Amniotic stem cell (primary cell): ENCODE measurements at places on chromosomes 11 and 22.
A peak's percentile ranks its signal among the peaks of the same experiment; 100 is the strongest.

DNA sequence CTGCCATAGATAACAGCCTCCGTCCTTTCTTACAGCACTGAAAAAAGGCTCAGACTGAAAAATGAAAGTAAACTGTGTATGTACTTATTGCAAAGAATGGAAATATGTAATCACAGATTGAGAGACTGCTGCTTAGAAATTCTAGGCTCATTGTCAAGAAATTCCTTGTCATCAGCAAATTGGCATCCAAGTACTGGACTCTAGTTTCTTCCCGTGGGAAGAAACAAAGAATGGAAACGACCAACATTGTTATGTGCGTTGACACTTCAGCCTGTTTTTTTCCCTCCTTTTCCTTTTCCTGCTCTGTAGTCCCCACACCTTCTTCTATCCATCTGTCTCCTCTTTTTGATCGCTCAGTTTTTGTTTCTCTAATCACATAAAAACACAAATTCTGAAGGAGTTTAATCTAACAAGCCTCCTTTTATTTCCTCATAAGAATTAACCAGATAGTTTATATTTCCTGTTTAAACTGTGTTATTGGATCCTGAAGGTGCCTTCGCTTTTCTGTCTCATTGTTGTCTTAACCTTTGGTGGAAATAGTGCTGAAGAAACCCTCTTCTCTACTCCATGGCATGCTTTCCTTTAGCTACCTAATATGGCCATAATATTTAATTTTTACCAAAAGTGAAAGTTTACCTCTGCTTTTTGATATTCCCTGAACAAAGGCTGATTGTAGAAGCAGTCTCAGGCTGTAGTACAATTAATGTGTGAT is 20.0 kb upstream of the CASP12 start:
- DNase-seq: peak; percentile 48

DNA sequence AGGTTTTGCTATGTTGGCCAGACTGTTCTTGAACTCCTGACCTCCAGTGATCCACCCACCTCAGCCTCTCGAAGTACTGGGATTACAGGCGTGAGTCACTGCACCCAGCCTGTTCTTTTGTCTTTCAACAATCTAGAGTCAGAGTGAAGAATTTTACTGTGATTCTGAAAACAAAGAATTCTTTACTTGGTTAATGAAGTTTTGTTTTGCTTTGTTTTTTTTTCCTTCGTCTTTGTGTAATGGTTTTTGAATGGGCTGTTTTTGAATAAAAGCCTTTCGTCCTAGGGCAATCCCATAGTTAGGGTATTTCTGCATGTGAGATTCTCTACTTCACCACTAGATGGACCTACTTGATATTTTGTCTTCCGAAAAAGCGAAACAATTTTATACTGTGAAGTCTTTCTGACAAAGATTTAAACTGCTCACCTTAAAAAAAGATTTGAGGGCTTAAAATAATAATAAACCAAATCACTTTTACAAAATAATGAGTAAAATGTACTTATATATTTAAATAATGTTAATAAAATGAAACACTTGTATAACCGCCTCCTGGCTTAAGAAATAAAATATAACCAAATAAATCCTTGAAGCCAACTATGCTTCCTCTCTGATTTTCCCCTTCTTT is 43.4 kb upstream of the SC5D start:
- DNase-seq: peak; percentile 18

DNA sequence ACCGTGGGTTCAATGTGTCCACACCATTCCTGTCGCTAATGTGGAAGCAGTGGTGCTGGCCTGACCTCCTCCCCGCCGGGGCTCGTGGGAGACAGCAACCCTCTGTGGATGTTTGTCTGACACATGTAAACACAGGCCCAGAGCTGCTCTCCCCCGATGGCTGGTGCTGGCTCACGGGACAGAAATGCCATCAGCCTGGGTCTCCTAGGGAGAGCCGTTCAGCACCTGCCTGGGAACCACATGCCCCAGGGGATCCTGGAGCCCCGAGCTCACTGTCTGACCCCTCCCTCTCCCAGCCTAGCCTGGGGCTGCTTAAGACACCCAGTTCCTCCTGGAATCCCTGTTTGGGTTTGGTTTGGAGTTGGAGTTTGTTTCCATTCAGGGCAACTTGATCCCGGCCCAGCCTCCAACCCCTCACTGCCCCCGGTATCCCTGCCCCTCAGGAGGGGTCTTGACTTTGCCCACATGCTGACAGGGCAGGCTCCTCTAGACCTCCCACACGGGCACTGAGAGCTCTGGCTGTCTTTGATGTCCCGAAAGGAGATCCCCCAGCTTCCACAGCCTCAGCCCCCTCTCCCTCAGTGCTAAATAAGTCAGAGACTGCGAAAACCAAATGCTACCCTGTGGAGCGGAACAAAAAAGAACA is 50.9 kb upstream of the WNT11 start:
- no peak for DNase-seq

GRCh38 chr11:17400048-17400775 is 11.8 kb upstream of the KCNJ11 start:
- no peak for DNase-seq

GRCh38 chr11:121606354-121606753 is 153.6 kb upstream of the SORL1-AS1 start:
- no peak for DNase-seq

GRCh38 chr11:13826505-13827278 is 135.8 kb upstream of the SPON1 start:
- no peak for DNase-seq

GRCh38 chr11:118605116-118605867 is 2.1 kb upstream of the PHLDB1 start:
- DNase-seq: peak; percentile 53

DNA sequence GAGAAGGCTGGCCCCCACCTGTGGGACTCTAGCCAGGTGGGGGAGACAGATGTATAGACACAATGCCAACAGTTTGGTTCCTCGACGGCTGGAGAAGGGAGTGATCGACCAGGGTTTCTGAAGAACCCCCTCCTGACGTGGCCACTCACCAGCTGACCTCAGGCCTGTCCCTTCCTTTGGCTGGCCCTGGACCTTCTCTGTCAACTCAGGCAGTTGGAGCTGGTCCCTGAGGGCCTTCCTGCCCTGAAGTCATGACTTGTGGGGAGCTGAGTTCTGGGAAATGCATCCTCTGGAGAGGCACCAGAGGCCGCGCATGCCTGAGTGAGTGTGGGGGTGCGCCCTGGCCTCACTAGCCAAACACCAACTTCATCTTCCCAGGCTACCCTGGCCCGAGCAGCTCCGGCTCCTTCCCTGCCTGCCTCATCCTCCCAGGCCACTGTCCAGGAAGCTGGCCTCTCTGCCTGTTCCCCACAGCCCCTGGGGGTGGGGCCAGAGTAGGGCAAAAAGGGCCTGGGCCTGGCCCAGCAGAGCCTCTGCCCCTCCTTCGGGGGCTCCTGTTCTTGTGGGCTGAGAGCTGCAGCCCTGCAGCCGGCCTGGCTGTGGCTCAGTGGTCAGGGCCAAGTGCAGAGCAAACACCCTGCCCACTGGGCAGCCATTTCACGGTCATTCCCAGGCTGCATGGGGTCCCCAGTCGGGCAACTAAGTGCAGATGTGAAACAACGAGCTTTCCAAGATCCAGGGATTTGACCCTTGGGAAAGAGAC is 23.6 kb downstream of the TXN2 start:
- no peak for DNase-seq

DNA sequence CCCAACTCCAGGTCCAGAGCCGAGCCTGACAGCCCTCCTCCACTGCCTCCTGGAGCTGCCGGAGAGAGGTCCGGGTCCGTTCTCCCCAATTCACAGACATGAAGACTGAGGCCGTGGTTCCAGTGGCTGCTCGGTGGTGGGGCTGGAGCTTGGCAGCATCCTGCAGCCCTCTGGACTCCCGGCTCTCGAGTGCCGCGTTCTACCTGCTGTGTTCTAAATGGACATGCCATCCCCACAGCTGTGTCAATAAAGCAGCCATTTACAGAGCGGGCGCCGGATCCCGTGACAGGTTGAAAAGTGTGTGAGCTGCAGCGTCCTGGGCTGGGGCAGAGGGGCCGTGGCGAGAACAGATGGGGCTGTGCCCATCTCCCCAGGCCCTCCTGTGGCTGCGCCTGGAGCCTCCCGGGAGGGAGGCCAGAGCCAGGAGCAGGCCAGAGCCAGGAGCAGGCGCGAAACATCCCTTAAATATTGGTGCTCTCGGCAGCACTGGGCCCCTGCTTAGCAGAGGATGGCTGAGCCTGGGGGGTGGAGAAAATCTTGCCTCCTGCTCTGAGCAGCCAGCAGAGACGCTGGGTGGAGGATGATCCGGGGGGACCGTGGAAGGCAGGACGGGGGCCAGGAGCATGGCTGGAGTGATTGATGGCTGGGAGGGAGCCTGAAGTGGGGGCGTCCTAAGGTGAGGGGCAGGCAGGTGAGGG is 46.2 kb downstream of the FLRT1 start:
- DNase-seq: no peak

GRCh38 chr22:23579870-23580575 is at the start of gene IGLL1:
TSS of gene IGLL1 (minus strand) at chr22:23580290. CDS start at chr22:23580190, 100 bp downstream.
- DNase-seq: no peak

- DNase-seq: no peak
These were observed 974 bp downstream of the DGCR8 start for GRCh38 chr22:20080776-20081654.

DNA sequence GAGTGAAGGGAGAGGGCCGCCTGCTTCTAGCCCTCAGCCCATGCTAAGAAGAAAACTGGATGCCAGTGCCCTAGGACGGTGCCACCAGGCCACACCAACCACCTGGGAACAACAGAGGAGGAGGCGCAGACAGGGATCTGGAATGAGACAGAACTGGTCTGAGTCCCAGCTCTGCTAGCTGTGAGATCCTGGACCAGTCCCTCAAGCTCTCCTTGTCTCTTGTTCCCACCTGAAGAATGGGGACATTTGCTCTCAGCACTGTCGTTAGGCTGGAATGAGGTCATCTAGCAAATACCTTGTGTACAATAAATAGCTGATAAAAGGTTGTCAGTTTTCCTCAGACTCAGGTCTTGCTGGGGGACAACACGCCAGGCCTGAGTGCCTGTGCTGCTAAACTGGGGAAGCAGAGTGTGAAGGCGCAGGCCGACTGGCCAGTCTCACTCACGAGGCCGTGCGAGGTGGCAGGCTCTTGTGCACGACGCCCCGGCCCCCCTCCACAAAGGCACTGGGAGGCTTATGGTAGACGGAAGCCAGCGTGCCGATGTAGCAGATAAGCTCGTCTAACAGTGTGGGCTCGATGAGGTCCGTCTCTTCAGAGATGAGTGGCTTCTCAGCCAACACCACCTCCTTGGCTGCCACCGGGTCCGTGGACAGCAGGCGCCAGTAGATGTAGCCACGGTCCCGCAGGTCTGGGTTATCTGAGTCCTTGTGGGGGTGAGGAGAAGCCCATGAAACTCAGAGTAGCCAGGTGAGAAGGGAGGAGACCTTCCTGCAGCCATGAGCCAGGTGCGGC is 25.8 kb upstream of the RASL10A start:
- DNase-seq: no peak

GRCh38 chr11:1820463-1821325 is 14.1 kb upstream of the SYT8 start:
- DNase-seq: no peak

- DNase-seq: no peak
These were observed 227.5 kb upstream of the NARS2 start for GRCh38 chr11:78802058-78802761.

GRCh38 chr11:65927904-65928397 is 8.7 kb downstream of the DRAP1 start:
- DNase-seq: no peak

DNA sequence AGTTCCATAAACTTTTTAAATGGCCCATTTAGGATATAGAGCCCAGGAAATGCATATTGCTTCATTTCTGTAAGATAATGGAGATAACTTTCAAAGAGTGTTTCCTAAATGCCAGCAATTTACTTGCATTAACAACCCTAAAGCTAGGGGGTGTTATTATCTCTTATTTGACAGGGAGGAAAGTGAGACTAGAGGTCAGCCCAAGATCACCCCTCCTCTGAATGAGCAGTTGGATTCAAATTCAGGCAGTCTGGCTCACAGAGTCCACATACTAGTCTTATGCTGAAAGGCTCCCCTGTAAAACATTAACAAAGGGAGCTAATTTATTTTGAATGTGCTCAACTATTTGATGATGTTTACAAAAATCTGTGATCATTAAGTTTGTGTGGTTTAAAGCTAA is 49.9 kb upstream of the TRIM77 start:
- no peak for DNase-seq

- DNase-seq: no peak
These were observed 6.8 kb upstream of the ACY3 start for GRCh38 chr11:67657300-67657699.

- DNase-seq: no peak
These were observed 7.3 kb downstream of the CCDC88B start for GRCh38 chr11:64347193-64347867.

- DNase-seq: no peak
These were observed 34.1 kb downstream of the MRE11 start for GRCh38 chr11:94459576-94459975.

GRCh38 chr11:18934195-18934814 is 4.9 kb downstream of the MRGPRX1 start:
- DNase-seq: no peak

DNA sequence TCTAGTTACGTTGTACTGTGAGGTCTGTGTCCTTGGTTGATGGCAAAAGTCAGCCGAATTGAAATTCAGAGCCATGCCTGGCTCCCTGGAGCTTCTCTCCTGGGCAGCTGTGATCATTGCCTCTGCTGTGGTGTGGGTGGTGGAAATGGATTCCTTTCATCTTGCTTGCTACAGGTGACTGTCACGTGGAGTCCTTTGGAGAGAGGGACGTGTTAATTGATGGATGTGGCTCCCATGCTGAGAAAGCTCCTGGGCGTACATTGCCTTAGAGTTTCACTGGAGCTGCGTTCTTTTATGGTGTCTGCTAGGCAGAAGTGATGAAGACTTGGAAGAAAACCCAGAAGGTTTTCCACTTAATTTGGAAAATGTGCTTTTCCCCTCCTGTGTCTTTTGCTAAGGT is 41.9 kb upstream of the PPP6R3 start:
- DNase-seq: no peak

DNA sequence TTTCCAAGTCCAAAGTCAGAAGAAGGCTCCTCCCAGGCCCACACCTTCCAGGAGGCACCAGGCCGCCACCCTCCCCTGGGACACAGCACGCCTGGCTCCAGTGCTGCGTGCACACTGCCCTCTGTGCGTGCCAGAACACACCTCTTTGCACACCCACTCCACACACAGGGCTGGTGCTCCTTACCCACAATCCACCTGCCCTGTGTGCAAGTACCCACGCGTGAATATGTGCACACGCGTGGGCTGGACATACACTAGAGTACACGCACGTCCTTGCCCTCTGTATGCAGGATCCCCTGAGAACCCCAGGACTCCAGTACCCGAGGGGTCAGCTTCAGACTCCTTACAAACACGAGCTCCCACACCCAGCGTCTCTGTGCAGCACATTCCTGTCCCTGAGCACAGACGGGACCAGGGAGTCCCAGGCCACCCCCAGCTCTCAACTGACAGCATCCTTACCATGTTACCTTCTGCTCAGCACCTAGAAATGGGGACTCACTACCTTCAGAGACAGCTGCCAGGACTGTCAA is 2.8 kb downstream of the DUSP8 start:
- DNase-seq: no peak

- no peak for DNase-seq
These were observed 15.6 kb downstream of the IGF2 start for GRCh38 chr11:2123628-2123960.
